ENCODE measurements at places on chromosomes 3 and 15.

DNA sequence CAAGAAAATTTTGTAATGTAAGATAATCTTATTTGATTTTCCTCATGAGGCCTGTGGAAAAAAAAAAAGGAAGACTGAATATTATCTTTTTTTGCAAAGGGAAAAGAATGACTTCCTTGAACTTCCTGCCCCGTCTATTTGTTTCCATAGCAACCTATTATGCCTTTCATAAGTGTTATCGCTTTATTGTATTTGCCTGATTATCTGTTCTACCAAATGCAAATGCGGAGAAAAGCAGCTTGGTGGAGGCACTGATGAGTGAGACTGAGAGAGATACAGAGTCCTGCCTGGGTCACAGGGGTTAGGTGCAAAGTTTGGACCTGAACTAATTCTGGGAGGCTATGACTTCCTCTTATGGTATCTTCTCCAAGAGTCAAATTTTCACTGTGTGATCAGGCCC, 334.0 kb upstream of the KCNMB2 start:
- DNase-seq, result no peak

GRCh38 chr15:96296264-96296663, 34.2 kb upstream of the NR2F2 start:
- no peak for DNase-seq

DNA sequence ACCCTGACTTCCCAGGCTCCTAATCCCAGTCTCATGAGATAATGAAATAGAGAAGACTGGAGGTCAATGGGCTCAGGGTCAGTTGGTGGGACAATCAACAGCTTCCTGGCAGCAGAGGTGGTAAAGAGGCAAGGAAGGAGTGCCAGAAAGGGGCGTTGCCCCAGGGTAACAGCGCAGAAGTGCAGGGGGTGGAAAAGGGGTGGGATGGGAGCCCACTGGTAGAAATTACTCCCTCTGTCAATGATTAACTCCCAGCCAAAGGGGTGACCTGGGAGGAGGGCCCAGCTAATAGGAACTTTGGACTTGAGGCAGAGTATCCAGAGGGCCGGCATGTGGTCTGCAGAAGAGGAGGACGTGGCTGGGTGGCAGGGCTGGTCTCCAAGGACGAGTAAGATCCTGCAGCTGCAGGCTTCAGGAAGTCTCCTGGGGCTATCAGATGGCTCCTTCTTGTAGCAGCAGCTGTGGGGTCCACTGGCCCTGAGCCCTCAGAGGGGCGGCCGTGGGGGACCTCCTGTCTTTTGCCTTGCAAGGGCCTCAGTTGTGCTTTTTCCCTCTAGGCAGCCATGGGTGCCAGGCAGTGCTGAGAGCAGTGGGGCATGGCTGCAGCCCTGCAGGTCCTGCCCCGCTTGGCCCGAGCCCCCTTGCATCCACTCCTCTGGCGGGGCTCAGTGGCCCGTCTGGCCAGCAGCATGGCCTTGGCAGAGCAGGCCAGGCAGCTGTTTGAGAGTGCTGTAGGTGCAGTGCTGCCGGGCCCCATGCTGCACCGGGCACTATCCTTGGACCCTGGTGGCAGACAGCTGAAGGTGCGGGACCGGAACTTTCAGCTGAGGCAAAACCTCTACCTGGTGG, 2.3 kb downstream of the GLYCTK start:
- no peak for DNase-seq

- no peak for DNase-seq
Observed at GRCh38 chr15:42621996-42622925, 46.9 kb downstream of the STARD9 start.

- peak; percentile 82 for DNase-seq
Observed at GRCh38 chr3:25648107-25648535, 16.6 kb downstream of the TOP2B start.

GRCh38 chr15:87347806-87348515, 908.6 kb downstream of the NTRK3 start:
- DNase-seq, result no peak

DNA sequence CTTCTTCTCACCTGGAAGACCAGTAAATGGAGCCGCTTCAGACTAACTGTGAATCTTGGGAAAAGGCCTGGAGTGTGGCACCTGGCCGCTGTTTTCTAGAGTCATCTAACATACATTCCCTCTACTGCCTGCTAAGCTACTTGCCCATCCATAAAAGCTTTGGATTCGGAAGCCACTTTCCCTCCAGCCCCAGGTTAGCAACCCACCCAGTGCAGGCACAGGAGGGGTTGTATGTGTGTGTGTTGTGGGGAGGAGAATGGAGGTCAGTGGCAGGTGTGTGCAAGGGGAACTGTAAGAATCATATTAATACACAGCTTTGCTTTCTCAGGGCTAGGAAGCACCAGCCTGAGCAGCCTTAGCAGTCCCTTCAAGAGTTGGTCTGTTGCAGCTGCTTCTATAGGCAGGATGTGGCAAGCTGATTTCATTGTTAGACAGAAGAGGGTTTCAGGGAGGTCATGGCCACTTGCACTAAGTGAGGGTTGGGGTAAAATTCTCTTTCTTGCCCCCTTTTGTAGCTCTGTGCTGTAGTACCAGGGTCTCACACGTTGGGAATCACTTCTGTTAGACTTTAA, 8.9 kb downstream of the NSUN3 start:
- no peak for DNase-seq

DNA sequence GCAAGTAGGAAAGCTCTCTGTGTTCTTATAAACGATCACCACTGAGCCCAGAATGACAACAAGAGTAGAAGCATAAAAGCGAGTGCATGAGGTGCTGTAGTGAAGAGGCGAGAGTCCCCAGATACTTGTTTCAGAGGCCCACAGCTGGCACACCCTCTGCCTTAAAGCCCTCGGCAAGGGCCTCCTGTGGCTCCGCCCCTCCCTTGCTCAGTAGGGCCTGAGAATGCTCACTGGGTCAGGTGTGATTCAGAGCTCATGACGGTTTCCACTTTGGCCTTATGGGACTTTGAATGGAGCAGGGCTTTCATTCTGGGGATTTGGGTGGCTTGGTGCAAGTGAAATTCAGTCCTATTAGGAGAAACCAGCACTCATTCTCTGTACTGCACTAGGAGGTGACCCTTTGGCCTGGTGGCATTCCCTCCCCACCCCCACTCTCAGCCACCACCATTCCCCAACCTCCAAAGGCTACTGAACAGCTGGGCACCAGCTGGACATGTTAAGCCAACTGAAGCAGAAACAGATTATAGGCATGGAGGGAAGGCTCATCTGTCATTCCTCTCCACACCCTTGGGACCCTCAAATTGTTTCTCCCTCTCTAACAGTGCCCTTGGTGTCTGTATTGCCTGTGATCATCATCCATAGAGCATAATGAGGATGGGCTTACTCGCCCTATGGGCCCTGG, 109.6 kb upstream of the CTDSPL start:
- no peak for DNase-seq

GRCh38 chr3:46693892-46694226, 380 bp upstream of the ALS2CL start:
- peak; percentile 28 for DNase-seq

DNA sequence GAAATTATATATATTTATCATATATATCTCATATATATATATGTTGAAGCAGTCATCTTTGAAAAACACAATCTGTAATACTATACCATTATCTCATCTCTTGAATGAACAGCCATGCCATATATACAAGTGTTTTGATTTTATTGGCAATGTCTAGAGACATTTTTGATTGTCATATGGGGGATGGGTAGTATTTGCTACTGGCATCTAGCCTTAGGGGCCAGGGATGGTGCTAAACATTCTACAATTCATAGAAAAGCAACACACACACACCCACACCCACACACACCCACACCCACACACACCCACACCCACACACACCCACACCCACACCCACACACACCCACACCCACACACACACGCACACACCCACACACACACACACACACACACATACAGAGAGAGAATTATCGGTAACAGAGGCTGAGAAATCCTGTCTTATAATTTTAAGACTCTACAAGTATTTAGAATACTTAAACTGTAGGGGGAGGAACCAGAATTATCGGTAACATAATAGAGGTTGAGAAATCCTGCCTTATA, 11.1 kb upstream of the PIK3R4 start:
- no peak for DNase-seq

- DNase-seq, result no peak
Observed at GRCh38 chr3:136473716-136474326, 223.7 kb downstream of the PCCB start.

GRCh38 chr3:107680698-107681097, 157.9 kb downstream of the BBX start:
- no peak for DNase-seq

GRCh38 chr3:123111640-123112039, 44.8 kb downstream of the PDIA5 start:
- no peak for DNase-seq

DNA sequence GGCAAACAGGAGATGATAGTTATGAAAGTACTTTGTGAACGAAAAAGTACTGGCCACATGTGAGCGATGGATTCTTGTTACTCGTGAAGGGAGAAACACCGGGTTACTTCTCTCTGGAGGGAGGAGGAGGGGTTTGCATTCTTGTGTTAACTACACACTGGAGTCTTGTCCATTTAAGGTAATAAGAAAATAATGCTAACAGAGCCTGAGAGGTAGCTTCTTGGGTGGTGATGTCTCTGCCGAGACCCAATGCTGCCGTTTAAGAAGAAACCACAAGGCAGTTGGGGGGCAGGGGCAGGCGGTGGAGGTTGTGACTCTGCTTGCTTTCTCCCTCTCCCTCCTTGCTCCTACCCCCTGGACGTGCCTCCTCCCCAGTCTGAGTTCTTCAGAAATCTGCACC, 100.9 kb upstream of the ROPN1 start:
- no peak for DNase-seq

- no peak for DNase-seq
Observed at GRCh38 chr3:152334761-152335160, 66.0 kb downstream of the MBNL1 start.

GRCh38 chr15:63575312-63575711, 21.9 kb upstream of the FBXL22 start:
- no peak for DNase-seq

DNA sequence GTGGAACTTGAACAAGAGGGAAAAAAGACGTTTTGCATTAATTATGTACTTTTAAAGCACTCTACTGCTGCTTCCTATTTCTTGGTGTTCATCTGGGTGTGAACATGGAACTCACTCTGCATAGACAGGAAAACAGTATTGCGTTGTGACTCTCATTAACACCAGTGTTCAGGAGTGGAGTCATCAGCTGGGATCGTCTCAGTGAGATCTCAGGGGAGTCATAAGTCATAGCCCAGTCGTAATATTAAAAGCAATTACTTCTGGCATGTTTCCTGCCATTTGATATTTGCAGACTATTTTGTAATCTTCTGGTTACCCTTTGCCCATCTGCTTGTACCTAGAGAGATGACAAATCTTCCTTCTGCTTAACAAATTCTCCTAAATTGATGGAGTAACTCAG, 462.0 kb upstream of the ATP11B start:
- no peak for DNase-seq

DNA sequence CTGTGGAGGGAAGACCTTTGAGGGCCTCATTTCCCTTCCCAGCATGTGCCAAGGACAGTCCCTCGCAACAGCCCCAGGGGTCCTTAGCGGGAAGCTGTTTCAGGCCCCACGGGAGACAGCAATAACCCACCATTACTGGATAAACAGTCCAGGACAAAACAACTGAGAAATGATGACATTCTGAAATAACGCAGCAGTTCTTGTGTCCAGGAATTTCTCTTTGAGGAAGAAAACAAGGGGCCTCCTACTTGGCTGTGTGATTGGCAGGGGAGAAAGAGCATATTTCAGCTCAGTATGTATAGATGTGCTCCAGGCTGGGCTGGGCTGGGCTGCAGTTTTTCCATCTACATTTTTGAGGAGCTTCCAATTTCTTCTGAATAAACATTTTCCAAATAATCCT, 82.2 kb upstream of the THBS1 start:
- no peak for DNase-seq

GRCh38 chr3:29754346-29754745, 473.5 kb downstream of the RBMS3 start:
- no peak for DNase-seq

- DNase-seq, result no peak
Observed at GRCh38 chr3:25433868-25434267, 5.8 kb downstream of the RARB start.

GRCh38 chr3:130900959-130901358, 7.1 kb downstream of the ATP2C1 start:
- no peak for DNase-seq

DNA sequence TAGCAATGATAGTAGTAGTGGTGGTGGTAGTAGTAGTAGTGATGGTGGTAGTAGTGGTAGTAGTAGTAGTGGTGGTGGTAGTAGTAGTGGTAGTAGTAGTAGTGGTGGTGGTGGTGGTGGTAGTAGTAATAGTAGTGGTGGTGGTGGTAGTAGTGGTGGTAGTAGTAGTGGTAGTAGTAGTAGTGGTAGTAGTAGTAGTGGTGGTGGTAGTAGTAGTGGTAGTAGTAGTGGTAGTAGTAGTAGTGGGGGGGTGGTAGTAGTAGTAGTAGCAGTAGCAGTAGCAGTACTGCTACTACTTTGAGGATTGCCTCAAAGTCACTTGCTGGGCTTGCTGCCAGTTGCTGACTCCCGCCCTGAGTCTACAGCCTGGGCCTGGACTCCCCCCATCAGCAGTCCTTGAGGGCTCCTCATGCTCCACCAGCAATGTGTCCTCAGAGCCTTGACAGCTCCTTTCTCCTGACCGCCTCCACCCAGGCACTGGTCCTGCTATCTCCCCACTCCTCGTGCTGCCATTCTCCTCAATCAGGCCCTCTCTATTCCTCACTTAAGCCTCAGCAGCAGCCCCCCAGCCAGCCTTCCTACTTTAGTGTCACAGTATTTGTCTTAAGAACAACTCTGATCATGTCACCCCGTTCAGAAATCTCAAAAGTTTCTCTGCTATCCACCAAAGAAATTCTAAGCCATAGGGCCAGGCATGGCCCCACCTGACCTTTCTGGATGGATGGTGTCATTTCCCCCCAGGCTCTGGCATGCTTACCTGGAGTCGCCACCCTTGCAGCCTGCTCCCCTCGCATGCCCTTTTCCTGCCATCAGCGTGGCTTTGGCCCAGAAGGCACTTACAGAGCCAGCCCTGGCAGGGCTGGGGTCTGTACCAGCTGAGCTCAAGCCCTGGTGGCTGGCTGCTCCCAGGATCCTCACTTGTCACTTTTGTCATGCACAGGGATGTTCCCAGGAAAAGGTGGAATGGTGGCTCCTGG, 45.6 kb downstream of the DLEC1 start:
- no peak for DNase-seq

DNA sequence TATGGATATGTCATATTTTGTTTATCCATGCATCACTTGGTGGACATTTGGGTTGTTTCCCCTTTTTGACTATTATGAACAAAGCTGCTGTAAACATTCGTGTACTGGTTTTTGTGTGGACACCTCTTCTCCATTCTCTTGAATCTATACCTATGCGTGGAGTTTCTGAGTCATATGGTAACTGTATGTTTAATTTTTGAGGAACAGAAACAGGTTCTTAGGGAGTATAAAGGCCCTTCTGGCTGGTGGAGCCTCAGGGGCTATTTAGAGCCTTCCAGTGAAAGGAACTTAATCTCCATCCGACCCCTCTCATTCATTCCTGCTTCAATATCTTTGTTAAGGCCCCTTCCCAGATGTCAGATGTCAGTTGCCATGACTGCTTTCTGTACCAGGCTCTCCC, 14.1 kb upstream of the CTXND1 start:
- DNase-seq, result no peak

- no peak for DNase-seq
Observed at GRCh38 chr3:68163968-68164367, 509.6 kb upstream of the SUCLG2 start.

- DNase-seq, result no peak
Observed at GRCh38 chr3:122987231-122987630, 40.3 kb downstream of the SEMA5B start.
